ENCODE measurements at places on chromosomes 7 and 10.

GRCh38 chr7:93202594-93203250 is 23.5 kb downstream of the HEPACAM2 start:
- ATAC-seq: no peak

DNA sequence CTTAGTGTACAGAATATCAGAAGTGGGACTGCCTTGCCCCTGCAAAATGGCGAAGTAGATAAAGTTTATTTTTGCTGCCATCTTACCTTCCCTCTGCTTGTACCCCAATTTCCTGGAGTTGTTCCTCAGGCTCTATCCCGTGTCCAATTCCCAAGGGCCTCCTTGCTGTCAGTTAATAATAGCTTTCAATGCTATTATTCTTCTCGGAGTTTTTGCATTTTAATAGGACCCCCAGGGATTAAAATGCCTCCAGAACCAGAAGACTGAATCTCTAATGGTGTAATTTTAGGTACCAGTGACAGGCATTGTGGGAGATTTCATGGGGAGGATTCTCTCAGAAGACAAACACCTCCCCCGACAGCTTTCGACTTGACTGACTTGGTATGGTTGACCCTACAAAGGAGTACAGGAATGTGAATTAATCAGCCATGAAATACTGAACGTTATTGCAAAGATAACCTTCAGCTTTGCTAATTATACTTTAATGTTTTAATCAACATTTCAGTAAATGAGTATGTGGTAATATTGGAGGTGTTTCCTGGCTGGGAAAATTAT is 75.2 kb downstream of the ZNF22 start:
- no peak for ATAC-seq

DNA sequence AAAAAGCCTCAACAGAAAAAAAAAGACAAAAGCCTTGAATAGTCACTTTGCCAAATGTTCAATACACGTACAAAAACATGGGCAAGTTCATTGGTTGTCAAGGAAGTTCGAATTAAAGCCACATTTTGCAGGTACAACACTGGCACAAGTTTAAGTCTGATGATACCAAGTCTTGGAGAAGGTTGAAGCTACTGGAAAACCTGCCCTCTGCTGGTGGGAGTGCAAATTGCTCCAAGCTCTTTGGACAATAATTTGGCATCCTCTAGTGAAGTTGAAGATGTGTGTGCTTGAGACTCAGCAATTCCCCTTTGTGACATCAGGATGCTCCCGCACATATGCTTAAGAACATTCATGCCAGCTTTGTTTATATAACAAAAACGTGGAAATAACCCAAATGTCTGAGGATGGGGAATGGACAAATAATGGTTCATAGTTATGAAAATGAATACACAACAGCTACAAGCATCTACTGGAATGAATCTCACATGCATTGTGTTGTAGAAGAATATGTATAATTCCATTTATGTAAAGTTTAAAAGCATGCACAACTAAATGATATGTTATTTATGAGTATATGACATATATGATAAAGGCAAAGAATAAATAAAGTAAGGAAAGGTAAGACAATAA is 120.0 kb upstream of the PLPP4 start:
- no peak for ATAC-seq

GRCh38 chr10:97828721-97829120 is 20.9 kb upstream of the GOLGA7B start:
- ATAC-seq: no peak

- ATAC-seq: no peak
Observed at GRCh38 chr10:11023009-11023953, 5.6 kb downstream of the CELF2 start.

DNA sequence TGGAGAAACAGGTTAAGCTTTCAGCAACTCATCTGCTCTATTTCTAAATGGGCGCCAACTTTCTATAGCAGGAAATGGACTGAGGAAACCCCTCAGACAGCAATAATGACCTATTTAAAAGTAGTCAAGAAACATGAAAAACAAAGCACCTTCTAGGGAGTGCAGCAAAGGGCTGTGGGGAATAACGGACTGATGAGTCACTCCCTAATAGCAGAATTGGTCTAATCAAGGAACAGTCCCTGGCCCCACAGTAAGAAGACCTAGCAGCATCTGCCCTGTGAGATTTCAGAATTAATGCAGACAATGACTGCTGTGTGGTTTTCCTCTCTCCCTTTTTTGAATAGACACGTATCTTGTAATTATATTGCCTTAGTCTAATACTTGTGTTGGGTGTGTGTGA is 602.9 kb downstream of the IPMK start:
- ATAC-seq: no peak

DNA sequence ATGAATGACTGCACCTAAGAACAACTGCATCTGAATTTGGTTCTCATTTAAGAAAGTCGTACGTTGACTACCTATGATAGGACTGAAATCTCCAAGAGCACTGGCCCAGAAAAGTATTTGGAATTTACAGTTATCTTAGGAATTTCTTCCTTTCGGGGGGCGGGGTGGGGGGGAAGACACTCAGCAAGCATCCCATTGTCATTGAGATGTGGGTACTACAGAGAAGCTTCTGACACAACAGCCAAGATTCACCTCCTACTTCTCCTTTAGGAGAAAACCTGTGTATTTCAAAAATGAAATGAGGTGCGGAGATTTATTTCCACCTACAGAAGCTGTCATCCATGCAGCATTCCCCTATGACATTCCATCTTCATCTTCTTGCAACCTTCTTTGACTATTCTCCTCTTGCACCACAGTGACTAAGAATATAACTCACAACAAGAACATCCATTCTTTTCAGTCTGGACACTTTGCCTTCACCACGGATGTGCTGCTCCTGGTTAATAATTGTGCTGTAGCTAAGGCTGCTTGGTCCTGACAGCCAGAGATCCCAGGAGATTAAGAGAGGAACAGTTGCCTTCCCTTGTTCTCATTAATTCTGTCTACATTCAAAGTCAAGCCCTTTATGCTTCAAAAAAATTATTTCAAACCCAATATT is 98.4 kb upstream of the FRMD4A start:
- no peak for ATAC-seq

- no peak for ATAC-seq
Observed at GRCh38 chr7:80039251-80039884, 95.3 kb upstream of the GNAI1 start.

GRCh38 chr7:47292832-47293309 is 289.0 kb downstream of the TNS3 start:
- ATAC-seq: no peak

Measured in stimulated activated memory B cell treated with anti-CD40 and anti-IgM and Interleukin-4, amounts not matched to agents 10 μg/mL and 1 μg/mL and 100 μg/mL, for 72 hours (primary cell).